ENCODE measurements at places on chromosomes 6 and 20.

GRCh38 chr6:166025149-166025898 lies 142.3 kb downstream of the TBXT start:
- DNase-seq: peak; percentile 93

DNA sequence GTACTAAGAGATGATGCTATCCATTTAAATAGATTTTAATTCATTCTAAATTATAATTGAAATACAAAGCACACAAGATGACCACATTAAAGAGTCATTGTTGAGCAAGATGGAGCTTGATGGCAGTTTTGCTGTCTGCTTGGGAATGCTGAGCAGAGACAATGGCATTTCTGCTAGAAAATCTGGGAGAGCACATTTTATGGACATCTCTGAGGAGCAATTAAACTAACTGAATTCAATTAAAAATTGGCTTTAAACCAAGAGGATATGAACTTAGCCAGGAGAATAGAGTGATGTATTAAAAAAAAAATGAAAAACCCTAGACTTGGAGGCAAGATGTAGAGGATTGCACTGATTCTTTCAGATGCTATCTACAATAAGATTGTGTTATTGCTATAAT lies 19.1 kb upstream of the ADGRB3 start:
- DNase-seq: no peak

DNA sequence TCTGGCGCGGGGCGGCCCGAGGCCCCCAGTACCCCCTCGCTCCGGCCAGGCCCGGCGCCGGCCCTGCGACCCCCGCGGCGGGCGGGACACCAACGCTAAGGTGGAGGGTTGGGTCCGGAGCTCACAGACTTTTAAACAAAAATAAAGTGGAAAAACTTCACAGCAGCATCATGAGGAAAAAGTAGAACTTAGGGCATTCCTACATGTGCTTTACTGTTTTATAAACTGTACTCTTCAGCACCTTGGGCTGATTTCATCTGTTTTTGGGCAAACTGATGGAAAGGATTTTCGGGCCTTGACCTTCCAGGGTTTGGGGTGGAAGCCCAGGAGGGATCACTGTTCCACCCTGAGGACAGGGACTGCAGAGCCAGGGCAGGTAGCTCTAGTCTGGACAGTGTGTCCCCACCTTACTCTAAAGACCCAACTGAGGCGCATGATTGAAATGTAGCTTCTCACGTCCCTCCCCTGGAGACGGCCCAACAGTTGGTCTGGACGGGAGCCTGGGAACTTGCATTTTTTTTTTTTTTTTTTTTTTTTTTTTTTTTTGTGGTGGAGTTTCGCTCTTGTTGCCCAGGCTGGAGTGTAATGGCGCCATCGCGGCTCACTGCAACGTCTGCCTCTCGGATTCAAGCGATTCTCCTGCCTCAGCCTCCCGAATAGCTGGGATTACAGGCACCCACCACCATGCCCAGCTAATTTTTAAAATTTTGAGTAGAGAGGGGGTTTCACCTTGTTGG lies 740 bp downstream of the NELFCD start:
- DNase-seq: peak; percentile 19

DNA sequence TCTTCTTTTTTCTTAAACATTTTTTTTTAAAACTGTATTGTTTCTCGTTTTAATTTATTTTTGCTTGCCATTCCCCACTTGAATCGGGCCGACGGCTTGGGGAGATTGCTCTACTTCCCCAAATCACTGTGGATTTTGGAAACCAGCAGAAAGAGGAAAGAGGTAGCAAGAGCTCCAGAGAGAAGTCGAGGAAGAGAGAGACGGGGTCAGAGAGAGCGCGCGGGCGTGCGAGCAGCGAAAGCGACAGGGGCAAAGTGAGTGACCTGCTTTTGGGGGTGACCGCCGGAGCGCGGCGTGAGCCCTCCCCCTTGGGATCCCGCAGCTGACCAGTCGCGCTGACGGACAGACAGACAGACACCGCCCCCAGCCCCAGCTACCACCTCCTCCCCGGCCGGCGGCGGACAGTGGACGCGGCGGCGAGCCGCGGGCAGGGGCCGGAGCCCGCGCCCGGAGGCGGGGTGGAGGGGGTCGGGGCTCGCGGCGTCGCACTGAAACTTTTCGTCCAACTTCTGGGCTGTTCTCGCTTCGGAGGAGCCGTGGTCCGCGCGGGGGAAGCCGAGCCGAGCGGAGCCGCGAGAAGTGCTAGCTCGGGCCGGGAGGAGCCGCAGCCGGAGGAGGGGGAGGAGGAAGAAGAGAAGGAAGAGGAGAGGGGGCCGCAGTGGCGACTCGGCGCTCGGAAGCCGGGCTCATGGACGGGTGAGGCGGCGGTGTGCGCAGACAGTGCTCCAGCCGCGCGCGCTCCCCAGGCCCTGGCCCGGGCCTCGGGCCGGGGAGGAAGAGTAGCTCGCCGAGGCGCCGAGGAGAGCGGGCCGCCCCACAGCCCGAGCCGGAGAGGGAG lies 580 bp downstream of the VEGFA start:
- peak; percentile 70 for DNase-seq

- peak; percentile 71 for DNase-seq
Observed at GRCh38 chr6:140546640-140547039, 1172.2 kb upstream of the CITED2 start.

- peak; percentile 72 for DNase-seq
Observed at GRCh38 chr6:145809785-145810184, 4.8 kb downstream of the FBXO30 start.

GRCh38 chr6:135170849-135171248 lies 10.3 kb upstream of the MYB start:
- no peak for DNase-seq

DNA sequence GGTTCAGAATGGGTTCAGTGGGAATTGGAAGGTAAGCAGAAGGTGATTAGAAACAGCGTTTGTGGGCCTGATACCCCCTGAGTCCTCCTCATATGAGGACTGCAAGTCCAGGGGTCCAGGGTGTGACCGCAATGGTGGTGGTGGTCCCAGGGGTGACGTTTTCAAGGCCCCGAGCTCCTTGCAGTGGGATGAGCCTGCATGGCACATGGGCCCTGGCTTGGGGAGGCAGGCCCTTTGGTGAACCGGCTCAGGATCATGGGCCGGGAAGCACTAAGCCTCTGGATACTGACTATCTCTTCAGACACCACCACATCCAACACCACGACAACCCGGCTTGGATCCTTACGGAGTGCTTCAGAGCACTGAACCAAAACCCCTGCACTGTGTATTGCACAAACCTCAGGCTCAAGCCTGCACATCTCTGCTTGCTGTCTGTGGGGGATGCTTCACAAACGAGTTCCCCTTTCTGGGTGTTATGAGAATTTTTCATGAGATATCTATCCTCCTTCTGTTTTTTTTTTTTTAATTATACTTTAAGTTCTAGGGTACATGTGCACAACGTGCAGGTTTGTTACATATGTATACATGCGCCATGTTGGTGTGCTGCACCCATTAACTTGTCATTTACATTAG lies 67.9 kb downstream of the STK35 start:
- DNase-seq: no peak

DNA sequence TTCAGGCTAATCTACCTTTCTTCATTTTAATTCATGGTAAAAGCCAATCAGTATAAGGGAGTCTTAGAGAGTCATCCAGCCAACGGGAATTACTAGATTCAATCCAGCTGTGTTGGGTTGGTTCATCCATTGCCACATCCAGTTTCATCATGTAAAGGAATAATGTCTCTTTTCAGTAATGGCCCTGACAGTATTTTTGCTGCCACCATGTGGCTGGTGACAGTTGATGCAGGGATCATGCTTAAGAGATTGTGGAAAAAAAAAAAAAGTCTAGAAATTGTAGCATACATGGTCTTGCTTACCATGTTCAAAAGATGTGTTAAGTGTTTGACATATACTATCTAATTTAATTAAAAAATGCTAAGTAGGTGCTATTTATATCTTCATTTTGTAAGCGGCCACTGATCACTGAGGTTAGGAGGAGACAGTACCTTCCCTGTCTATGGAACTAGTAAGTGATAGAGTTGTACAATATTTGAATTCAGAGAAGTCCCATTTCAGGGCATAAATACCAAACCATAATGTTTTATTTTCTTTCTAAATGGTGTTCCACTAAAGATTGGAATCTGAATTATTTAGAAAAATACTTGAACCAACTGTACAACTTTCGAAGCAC lies 135.9 kb downstream of the KHDRBS2 start:
- DNase-seq: peak; percentile 2

DNA sequence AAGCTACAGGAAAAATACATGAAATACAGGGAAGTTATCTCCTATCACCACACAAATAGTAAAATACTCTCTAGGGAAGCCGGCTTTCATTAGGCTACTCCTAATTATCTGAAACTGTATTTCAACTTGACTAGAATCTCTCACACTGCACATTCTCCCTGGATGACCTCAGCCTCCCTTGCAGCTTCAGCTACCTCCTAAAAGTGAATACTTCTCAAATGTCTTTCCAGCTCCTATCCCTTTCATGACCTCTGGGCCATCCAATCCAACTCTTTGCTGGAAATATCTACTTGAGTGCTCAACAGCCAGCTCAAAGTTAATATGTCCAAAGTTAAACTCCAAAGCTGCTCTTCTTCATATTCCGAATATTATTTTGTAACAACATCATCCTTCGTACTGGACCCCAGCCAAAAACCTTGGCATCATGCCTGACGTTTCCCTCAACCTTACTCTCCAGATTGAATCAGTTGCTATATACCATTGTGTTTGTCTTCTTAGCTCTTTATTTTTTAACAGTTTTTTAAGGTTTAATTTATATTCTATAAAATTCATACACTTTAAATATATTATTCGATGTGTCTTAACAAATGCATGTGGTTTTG lies 29.4 kb upstream of the KIF6 start:
- no peak for DNase-seq

GRCh38 chr6:35054106-35054742 lies 86.9 kb downstream of the TCP11 start:
- DNase-seq: no peak

DNA sequence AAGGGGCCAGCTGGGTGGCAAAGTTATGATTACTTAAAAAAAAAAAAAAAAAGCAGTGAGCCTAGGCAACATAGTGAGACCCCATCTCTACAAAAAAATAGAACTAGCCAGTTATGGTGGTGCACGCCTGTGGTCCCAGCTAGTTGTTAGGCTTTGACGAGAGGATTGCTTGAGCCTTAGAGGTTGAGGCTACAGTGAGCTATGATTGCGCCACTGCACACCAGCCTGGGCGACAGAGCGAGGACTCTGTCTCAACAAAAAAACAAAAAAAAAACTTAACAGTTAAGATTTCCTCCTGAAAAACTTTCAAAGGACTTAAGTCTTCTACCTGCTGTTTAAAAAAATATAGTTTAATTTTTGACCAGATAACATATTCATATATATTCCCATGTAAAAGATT lies 2.4 kb downstream of the GTSF1L start:
- no peak for DNase-seq

DNA sequence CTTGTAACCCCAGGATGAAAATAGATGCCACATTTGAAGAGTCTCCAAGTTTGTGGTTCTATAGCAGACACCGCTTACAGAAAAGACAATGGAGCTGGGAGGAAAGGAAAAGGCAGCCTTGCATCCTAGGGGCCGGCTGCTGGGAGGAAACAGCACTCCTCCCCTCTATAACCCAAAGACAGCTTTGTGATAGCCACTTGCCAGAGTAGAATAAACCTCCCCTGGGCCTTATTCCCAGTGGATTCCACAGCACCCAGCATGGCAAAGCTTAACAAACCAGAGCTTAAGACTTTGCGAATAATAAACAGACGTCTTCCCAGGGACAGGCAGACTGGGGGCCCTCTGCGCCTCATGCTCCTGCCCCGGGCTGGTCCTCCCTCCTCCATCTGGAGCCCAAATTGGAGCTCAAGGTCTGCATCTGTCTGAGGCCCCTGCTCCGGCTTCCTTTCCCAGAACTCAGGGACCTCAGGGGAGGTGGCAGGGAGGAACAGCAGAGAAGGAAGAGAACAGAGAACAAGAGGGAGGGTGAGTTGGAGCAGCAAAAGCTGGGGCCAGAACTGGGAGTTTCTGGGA lies 8.8 kb upstream of the TAF8 start:
- no peak for DNase-seq

GRCh38 chr6:30101444-30102413 lies 11.2 kb downstream of the TRIM31 start:
- DNase-seq: peak; percentile 92

GRCh38 chr20:46670228-46670584 lies 18.9 kb upstream of the SLC13A3 start:
- no peak for DNase-seq

GRCh38 chr6:159713984-159714383 lies 13.3 kb upstream of the WTAP start:
- no peak for DNase-seq

DNA sequence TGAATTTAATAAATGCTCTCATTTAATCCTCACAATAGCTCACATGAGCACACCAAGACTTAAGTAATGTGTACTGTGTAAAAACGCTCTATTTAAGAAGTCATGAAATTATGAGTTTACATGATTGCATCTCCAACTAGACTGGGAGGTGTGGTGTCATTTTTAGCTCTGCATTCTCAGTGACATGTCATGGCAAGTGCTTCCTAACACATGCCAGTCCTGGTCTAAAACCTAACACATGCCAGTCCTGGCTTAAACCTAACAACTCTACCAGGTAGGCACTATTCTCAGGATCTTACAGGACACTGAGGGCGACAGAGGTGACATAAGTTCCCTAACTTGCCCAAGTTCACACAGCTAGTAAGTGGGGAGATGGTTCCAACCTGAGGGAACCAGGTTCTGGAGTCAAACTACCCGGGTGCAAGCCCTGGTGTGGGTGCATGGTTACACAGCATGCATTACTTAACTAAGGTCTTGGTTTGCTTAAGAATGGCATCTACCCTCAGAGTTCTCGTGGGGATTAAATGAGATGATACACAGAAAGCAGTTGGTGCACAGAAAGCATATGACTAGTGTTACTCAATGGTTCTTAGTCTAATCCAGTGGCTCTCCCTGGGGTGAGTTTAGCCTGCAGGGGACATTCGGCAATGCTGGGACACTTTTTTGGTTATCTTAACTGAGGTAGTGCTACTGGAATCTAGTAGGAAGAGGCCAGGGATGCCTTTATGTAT lies 14.7 kb downstream of the CLDN20 start:
- no peak for DNase-seq

DNA sequence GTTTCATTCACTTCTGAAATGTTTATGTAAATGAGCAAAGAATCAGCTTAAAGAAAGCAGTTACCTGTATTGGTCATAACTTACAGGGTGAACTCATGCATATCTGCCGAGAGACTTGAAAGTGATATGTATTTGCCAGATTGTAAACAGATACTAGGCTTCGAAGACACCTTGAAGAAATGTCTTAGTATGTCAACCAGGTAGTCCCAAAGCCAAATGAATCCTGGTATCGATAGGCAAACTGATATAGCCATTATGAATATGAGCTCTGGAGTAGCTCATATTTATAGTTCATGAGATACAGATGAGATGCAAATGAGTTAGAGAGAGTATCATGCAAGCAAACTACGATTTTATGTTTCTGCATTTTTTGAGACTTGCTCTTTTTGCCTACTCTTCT lies 55.8 kb downstream of the RNF182 start:
- DNase-seq: no peak

- no peak for DNase-seq
Observed at GRCh38 chr6:145475794-145476396, 259.4 kb downstream of the EPM2A start.

DNA sequence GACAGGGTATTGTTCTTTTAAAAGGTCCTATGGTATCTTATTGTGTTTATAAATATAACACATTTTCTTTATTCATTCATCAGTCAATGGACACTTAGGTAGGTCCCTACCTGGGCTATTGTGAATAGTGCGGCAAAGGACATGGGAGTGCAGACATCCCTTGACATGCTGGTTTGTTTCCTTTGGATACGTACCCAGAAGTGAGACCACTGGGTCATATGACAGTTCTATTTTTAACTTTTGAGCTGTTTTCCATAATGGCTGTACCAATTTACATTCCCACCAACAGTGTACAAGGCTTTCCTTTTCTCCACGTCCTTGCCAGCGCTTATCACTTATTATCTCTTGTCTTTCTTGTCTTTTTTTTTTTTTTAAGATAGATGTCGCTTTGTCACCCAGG lies 627.5 kb downstream of the PRKN start:
- DNase-seq: no peak
